Central memory CD8-positive, alpha-beta T cell (primary cell): ENCODE measurements at places on chromosomes 6 and 20.

DNA sequence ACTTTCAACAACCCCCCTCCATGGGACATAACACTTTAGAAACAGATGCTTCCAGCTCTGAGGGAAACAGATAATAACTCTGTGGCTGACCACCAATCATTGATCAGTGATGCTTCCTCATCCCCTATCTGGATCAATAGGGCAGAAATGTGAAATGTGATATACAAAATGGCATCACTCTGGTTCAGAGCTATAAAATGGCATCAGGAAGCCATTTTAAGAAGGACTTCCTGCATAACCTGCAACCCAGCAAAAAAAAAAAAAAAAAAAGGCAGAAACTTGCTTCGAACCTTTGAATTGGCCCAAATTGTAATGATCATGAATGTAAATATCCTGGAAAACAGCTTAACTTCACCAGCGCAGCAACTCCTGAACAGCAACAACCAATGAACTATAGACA is 48.0 kb upstream of the RNGTT start:
- no peak for DNase-seq

GRCh38 chr6:69422475-69422874 is 374.3 kb downstream of the LMBRD1 start:
- DNase-seq = no peak

DNA sequence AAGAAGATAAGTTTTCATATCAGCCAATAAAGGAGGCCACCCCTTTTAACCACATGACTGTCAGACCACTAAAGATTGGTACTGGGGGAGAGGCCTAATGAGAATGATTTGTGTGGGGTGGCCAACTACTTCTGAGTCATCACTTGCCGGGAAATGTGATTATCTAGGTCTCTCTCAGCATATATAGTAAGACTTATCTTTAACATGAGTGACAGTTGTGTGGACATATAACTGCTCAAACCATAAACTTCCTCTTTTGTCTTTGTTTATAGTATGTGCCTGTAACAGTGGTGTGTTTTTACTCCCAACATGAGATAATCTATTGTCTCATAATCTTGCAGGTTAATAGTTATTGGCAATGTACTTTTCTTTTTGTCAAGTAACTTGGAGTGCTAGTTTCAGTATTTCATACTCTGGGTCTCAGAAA is 312.4 kb downstream of the CDKAL1 start:
- DNase-seq = no peak

DNA sequence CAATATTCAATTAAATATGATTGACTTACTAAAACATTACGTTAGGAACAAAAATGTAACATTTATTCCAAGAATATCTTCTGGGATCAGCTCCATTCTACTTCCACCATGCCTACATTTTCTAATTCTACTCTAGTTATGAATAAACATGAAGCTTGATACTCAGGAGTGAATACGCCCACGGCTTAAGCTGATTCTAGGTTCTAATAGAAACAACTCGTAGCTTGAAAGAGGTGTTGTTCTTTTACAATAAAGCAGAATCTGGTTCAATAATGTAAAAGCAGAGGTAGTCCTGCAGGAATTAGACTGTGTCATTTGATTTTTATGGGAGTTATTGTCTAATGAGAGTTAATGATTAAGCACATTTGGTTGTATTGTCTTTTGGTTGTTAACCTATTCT is 107.3 kb upstream of the OLIG3 start:
- no peak for DNase-seq

- no peak for DNase-seq
These were observed 42.0 kb upstream of the HIVEP1 start for GRCh38 chr6:11970114-11970513.

- DNase-seq = no peak
These were observed 86.5 kb upstream of the FYN start for GRCh38 chr6:111959766-111960165.

GRCh38 chr6:55379471-55379870 is 52.2 kb downstream of the GFRAL start:
- no peak for DNase-seq

DNA sequence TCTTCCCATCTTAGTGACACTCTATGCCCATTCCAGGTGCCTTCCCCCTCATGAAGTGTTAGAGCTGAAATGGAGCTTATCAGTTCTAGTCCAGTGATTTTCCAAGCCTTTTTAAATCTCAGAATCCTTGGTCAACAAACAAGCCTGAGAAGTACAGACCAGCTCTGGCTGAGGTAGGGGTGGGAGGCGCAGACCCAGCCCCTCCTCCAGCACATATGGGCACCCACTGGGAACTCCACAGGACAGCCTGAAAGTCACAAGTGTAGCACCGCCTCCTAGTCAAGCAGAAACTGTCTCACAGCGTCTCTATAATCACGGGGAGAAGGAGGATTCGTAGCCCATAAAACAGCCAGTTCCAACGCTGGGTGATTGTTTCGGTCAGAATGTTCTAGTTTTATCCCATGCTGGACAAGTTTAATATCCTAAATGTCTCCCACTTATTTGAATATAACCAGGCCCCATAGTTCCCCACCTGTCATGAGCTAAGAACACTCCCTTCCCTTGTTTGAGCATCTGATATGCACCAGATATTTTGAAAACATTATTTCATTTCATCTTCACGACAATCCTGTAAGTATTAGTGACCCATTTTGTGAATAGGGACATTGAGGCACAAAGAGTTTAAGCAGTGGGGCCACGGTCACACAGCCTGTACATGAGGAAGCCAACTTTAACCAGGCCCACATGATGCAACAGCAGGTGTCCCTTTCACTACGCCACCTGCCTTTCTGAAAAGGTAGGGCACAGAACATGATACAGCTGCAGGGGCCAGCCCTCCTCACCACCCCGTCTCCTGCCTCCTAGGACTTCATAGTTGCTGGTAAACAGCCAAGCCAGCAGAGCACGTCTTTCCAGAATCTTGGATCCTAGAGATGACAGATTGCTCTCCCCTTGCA is 40.1 kb downstream of the TRAF3IP2 start:
- no peak for DNase-seq

- no peak for DNase-seq
These were observed 13.9 kb downstream of the MYB start for GRCh38 chr6:135195041-135195440.

DNA sequence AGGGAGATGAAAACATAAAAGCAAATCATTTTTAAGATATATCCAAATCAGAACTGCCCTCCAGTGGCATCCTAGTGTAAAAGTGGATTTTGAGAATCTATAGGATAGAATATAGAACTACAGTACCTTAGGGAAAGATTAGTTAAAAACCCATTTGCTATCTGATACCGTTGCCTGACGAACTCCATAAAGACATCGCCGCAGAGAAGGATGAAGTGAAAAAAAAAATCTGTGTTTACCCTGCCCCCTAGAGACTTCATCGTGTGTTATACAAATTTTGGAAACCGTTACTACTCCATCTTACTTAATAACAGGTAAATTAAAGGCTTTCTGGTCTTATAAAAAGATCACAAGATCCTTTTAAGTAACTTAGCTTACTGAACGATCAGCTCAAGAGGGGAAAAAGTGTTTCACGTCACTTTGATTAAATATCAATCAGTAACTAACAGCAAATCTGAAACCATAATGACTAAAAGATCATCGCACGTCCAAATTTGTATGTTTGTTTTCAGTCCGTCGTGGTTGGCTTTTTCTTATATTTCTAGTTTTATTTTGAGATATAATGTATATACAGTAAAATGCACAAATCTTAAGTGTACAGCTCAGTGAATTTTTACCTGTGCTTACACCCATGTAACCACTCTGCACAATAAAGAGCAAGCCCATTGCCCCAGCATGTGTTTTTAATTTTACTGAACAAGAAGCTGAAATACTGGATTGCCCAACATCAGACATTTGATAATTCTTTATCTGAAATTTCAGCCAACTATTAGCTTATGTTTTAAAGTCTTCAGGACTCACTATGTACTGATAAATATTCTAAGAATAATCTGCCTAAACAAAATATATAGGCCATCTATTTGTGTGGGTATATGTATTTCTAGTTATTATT is 881 bp upstream of the MCM3 start:
- DNase-seq = no peak

DNA sequence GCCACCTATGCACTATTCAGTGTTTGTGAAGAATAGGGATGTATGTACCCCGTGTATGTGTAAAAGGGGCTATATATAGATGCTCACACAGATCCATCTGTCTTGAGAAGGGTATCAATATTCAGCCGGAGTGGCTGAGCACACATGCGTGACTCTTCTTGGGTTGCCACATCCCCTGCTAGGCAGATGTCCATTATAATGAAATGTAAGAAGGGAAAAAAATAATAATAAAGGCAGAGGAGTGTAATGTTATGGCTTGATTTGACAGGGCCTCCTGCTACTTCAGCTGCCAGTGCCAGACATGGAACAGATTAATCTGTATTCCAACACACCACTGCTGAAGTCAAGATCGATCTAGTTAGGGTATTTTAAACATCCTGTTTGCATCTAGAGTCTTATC is 74.2 kb upstream of the VSTM2L start:
- no peak for DNase-seq

DNA sequence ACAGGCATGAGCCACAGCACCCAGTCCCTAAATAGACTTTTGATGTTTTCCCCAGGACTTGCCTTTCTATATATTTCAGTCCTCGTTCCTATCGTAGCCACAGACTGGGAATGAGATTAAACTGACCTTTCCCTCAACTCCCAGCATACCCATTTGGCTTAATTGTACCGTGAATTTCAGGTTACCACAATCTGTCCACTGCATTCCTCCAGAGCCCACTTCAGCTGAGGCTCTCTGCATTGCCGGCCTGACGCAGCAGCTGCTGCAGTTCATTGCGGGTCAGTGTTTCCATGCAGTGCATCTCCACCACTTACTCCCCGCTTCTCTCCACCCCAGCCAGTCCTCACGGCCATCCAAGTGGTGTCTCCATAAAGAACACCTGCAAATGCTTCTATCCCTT is 103.1 kb upstream of the RIN2 start:
- no peak for DNase-seq

- DNase-seq = no peak
These were observed 7.0 kb downstream of the TMEM244 start for GRCh38 chr6:129853996-129854711.

DNA sequence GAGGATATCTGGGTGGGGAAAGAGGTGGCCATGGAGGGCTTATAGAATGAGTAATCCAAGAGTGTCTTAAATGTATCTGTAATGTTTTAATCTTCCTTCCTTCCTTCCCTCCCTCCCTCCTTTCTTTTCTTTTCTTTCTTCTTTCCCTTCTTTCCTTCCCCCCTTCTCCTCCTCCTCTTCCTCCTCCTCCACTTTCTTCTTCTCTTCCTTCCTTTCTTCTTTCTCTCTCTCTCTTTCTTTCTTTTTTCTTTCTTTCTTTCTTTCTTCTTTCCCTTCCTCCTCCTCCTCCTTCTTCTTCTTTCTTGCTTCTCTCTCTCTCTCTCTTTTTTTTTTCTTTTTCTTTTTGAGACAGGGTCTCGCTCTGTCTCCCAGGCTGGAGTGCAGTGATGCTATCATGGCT is 7.1 kb downstream of the HCK start:
- DNase-seq = no peak

DNA sequence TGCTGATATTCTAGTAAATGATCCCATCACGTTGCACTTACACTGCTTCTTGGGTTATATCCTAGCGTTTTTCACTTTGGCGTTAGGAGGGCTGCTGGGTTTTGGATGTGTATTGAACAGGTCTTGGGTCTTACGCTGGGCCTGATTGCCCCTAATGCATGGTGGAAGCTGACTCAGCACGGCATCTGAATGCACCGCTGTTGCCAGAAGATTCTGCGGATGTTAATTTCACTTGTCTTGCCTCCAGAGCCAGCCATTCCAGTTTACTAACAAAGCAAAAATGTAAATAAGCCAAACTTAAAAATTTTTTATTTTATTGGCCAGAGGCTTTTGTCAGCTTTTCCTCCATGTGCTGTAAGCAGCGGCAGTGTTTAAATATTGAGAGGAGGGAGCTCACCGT is 233.5 kb downstream of the TMEM242 start:
- no peak for DNase-seq

- peak; percentile 34 for DNase-seq
These were observed 97.5 kb downstream of the CDH26 start for GRCh38 chr20:60055740-60056139.

GRCh38 chr20:49674383-49675352 is 39.0 kb downstream of the B4GALT5 start:
- DNase-seq = no peak

DNA sequence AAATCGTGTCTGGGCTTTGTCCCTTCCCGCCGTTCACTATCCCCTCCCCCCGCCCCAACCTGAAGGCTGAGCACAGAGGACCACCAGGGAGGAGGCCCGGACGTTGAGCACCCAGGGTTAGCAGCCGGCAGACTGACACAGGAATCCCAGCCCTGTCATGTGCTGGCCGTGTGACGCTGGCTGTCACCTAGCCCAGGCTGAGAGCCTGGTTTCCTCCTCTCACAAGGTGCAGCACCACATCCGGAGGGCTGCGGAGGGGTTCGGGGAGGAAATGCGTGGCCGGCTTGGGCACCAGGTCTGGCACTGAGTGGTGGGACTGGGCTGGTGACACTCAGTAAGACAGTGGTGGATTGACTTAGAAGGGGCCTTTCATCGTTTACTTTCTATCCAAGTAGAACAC is 4.6 kb upstream of the LSM14B start:
- peak; percentile 94 for DNase-seq

DNA sequence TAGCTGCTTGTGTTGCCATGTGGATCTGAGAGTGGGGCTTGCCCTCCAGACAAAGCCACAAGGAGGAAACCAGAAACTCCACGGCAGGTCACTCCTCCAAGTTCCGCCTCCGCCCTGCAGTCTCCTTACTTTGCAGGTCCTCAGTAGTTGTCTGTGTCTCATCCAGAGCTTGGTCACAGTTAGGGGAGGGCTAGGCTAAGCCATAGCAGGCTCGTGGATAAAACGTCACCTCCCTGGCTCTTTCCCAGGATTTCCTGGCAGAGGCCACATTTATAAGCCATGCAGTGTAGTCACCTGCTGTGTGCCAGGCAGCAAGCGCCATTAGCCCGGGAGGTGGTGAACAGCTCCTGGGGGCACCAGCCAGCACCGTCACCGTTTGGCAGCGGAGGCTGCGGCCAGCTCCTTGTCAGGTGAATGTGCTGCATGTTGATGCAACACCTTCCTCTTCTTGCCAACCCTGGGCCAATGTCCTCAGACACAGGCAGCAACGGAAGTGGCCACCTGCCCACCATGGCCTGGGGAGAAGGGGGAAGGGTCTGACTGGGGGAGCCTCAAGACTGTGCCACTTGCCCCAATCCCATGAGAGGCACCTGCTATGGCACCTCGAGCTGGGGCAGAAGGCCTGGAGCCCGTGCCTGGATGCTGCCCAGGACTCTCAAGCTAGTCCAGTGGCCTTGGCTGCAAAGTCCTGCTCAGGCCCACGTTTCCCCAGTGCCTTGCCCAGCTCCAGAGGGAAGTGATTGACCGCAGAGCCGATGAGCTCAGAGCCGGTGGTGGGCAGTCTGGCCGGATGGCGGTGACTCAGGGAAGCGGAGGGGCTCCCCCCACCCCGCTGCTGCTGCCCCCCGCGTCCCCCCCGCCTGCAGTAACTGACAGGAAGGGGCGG is 39.0 kb upstream of the SLCO4A1 start:
- DNase-seq = peak; percentile 43

GRCh38 chr6:69868252-69868804 is 2.0 kb downstream of the COL19A1 start:
- DNase-seq = no peak
